ENCODE measurements at places on chromosomes 7 and 10. TPM values are rescaled to one million over a fixed set of nuclear protein-coding genes. Genes with fewer than 3 reads are reported as not detected.

DNA sequence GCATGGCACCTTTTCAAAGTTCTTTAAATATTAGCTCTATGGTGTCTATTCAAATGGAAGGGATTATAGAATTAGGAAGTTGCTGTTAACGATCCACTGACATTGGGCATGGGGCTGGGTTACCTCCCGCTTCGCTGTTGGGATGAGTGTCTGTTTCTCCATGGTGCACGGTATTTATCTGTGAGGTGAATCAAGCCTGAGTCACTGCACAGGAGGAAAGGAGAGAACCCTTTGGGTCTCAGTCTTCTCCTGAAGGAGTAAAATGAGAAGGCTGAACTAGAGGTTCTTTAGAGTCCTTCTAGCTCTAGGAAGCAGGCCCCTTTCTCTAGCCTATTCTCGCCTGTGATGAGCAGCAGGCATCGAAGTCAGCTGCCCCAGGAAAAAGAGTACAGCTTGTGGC is 7.3 kb downstream of the JCAD start:
- DNase-seq, result no peak

Gene ACTR3C
- total RNA-seq, result 12.9 TPM

Gene RINT1
- total RNA-seq, result 15.9 TPM

Gene CHRM2
- 0.09 TPM for total RNA-seq

GRCh38 chr7:98168181-98168903 is 42.9 kb upstream of the BHLHA15 start:
- DNase-seq, result no peak

- no peak for DNase-seq
These were observed 309.8 kb downstream of the PARD3 start for GRCh38 chr10:34505338-34505737.

All from omental fat pad (tissue), 4 donors.